ENCODE measurements at places on chromosomes 2 and 18. TPM values are rescaled to one million over a fixed set of nuclear protein-coding genes. Genes with fewer than 3 reads are reported as not detected.

GRCh38 chr2:53220969-53221368 is 546.6 kb upstream of the CHAC2 start:
- DNase-seq = no peak

- DNase-seq = no peak
Measured at GRCh38 chr2:121898483-121898882, 143.0 kb downstream of the TSN start.

DNA sequence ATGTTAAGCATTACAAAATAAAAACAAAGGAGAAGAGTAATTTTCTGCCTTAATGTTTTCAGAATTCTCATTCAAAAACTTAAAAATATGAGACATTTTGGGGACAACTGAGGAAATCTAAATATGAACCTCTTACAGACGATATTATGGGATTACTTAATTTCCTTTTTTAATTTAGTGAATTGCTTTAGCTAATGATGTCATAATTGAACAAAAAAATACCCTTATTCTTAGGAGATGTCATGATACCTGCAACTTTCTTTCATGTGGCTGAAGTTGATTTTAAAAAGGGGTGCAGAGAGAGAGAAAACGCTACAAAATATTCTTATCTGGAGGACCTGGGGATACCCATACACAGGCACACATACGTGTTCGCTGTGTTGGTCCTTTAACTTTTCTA is 129.3 kb downstream of the ZNF521 start:
- no peak for DNase-seq

DNA sequence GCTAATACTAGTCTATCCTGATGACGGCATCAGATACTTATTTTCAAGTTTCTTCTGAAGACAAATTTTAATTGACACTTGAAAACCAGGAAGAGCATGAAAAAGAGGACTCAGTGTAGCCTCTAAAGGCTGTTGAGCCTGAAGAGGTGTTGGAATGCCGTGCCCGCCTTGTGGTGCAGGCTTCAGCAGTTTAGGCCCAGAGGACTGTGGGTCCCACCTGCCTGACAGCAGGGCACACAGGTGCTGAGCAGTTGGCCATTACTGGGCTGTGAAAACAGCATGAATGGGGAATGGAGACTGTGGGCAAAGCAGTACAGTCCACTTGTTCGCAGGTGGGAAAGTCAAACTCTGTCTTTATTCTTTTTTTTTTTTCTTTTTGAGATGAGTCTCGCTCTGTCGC is 49.8 kb upstream of the THOC1 start:
- no peak for DNase-seq

The NXPH2 gene
- 4.7 TPM for polyA plus RNA-seq

DNA sequence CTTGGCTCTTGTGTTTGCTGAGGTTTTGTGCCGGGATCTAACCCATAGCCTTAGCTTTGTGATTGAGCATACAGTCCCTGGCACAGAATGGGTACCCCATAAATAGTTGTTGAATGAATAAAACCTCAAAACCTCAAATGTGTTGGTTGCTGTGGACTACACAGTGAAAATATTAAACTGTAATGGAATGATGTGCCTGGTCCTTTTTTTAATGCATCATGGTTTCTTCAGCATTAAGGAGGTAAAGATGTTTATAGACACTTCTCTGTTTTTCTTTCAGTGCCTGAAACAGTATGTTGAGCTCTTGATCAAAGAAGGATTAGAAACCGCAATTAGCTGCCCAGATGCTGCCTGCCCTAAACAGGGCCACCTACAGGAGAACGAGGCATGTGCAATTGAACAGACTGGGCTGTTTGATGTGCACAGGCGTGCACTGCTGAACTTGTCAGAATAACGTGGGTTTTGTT is 97.0 kb downstream of the RNF144A start:
- DNase-seq = no peak

DNA sequence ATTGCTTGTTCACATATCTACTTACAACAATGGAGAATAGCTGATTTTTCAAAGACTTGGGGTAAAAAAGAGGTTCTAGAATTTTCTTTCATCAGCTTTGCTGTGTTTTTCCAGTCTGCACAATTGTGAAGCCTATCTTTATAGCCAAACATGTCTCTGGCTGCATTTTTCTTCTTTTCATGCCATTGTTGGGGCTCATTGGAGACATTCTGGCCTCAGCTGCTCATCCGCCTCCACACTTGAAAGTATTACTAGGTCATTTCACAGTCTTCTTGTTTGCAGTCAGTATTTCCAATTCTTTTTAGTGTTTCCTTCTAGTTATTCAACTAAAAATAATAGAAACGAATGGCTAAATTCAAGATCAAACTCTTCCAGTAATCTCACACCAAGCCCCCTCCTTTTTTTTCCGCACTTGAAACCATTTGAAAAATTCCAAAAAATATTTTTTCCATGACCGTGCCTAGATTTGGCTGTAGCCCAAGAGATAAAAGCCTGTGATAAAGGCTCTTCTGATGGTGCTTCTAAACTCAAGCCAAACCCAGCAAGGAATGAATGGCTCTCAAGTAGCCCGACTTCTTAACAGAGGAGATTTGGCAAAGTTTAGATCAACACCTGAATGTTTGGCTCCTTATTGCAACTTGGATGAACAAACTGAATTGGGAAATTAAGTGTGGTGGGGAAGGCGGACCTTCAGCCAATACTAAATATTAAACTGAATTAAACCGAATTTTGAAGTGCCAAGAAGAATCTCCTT is 103.4 kb downstream of the NRP2 start:
- DNase-seq = no peak

- no peak for DNase-seq
Measured at GRCh38 chr2:99573634-99574251, 83.9 kb upstream of the REV1 start.

- no peak for DNase-seq
Measured at GRCh38 chr2:6181926-6182325, 489.7 kb downstream of the SOX11 start.

- no peak for DNase-seq
Measured at GRCh38 chr2:35246702-35247101, 1108.9 kb upstream of the CRIM1 start.

DNA sequence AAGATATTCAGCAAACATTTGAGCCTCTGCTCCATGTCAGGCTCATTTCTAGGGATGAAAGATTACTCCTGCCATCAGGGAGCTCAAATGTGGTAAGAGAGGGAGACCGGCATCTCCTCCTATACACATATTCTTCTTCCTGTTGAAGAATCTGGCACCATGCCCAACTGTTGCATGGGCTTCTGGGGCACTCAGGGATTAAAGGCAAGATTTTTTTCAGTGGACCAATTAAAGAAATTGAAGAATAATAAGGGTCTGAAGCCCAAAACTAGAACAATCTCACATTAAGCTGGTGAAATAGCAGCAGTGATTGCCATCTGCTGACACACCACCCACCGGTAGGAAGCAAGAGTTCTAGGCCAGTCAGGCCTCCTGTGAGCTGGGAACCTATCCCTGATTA is 145.4 kb upstream of the LYPD6 start:
- DNase-seq = no peak

DNA sequence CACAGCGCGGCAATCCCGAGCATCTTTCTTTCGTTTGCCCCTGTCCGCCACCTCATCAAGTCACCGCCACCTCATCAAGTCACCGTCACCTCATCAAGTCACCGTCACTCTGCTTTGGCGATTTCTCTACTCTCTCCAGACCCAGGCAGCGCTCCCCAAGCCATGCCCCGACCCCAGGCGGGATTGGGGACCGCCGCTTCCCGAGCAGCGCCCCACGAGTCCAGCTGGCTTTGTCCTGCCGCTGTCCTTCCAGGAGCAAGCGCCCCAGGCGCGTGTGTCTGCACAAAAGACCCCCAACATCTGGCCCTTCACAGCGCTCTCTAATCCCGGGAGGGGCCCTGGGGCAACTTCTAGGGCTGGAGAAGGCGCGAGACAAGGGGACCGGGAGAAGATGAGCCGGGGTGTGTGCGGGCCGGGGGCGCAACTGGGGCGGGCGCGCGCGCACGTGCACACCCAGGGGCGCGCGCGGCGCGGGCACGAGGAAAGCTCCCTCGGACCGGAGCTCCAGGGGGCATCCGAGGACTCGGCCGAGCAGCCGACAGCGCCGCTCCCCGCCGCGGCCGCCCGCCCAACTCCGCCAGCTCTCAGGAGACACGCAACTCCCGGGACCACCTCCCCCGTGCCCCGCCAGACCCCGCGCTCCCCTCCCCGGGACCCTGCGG is 633 bp upstream of the RNF152 start:
- DNase-seq = peak; percentile 56

The KRTCAP3 gene
- polyA plus RNA-seq = 10.6 TPM

The CLEC4F gene
- polyA plus RNA-seq = 0.09 TPM

GRCh38 chr18:32383050-32383819 is 87.4 kb downstream of the GAREM1 start:
- no peak for DNase-seq

GRCh38 chr18:5895876-5896740 is 786 bp upstream of the TMEM200C start:
- peak; percentile 48 for DNase-seq

The FSIP2 gene
- 2.7 TPM for polyA plus RNA-seq

DNA sequence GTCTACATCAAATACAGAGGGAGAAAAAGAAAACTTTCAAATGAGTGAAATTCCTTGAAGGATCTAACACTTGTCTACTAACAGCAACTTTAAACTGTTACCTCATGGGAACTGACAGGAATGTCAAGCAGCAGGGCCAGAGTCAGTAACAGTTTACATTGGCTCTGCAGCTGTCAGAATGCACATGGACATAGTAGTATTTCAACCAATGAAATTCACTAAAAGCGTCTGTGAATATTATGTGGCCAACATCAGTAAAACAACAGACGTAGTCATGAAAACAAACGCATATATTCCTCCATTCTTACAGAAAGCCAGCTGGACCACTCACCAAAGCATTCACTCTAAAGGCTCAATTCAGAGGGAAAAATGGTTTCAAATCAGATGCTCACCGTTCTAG is 79.3 kb upstream of the RNU4ATAC start:
- DNase-seq = no peak

DNA sequence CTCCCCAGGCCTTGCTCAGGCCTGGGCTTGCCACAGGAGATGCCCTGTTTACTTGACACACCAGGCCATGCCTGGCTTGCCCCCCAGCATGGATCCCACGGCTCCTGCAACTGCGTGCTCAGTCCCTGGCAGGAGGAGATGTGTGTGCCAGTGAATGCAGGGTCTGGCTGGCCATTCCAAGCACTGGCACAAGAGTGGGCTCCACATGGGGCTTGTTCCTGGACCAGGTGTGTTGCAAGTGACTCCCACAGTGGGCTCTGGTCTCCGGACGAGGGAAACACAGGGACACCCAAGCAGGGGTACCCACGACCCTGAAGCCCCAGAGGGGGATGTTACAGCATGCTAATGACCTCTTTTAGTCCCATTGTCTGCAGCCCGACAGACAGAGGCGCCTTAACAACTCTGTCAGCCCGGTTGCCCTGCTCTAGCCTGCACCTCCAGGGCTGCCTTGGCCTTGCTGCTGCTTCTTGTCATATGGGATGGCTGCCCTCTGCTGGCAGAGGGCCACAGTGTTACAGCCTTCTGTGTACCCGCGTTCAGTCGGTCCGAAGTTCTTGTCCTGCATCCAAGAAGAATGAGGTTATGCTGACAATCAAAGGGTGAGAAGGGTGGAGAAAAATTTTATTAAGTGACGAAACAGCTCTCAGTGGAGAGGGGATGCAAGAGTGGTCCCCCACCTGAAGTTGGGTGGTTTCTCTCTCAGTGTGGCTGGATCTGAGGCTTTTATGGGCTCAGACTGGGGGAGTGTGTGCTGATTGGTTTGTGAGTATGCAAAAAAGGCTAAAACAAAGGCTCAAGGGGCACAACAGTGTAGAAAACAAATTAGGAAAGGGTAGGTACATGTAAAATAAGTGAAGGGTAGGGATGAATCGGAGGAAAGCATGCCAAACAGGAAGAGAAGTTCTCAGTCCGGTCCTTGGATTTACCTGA is 180.4 kb downstream of the MBD5 start:
- DNase-seq = peak; percentile 1

DNA sequence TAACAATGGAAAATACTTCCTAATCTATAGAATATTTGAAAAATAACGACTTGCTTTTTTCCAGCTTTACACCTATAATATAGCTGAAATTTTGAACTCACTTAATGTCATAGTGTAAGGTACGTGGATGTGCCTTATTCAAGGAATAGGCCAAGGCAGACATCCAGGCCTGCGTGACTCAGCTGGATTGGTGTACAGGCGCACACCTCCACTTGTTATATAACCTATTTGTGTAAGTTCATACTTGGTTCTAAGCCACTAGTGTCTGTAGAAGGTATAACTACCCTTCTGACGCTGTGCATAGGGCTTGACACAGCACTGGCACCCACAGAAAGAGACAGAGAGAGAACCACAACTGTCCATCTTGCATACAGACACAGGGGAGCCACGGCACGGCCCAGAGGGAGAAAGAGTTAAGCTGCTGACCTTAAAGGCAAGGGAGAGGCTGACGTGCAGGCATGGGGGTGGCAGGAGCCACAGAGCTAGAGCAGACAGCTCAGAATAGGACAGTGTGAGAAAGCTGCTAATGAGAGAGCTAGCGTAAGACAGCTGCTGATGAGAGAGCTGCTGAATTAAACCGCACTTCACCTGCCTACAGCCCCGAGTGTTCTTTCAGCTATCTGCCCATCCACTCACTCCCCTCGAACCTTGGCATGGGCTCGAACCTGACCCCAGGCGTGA is 16.1 kb downstream of the CCDC178 start:
- DNase-seq = no peak

The RASGRP3 gene
- polyA plus RNA-seq = 21.8 TPM

DNA sequence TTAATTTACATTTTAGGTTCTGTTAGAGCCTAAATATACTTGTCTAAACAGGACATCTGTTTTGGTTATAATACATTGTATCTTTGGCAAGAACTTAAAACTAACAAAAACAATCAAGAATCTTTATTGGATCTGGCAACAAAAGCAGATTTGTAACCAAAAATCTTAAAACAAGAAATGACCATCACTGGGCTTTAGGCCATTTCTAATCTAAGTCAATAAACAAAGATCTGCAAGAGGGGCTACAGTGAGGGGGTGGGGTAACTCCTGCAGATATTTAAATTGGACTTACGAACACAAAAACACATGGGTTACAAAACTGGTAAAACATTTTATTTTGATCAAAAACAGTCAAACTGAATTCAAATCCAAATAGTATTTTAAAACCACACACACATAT is 77.3 kb downstream of the SRBD1 start:
- DNase-seq = no peak

The GFPT1 gene
- polyA plus RNA-seq = 32.5 TPM

The NTSR2 gene
- not detected for polyA plus RNA-seq

The DLX1 gene
- 0.37 TPM for polyA plus RNA-seq

DNA sequence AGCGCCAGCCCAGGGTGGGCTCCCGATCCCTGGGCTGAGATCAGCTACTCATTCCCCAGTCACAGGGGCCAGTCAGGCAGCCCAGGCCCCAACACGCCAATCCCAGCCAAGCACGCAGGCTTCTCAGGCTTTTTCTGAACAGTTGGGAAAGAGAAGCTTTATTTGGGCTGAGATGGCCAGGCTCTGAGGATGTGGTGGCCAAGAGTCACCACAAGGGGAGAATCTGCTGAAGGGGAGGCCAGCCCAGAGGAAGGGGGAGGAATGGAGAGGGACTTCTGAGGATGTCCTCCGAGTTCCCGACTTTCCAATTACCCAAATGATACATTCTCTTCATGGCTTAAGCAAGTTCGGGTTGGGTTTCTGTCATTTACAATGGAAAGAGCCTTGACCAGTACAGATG is 2.8 kb upstream of the DIPK1C start:
- no peak for DNase-seq

GRCh38 chr2:142598846-142599245 is 278.6 kb upstream of the KYNU start:
- DNase-seq = no peak

All from renal pelvis (tissue), 12 donors.